ENCODE measurements at places on chromosomes 7 and 10.

DNA sequence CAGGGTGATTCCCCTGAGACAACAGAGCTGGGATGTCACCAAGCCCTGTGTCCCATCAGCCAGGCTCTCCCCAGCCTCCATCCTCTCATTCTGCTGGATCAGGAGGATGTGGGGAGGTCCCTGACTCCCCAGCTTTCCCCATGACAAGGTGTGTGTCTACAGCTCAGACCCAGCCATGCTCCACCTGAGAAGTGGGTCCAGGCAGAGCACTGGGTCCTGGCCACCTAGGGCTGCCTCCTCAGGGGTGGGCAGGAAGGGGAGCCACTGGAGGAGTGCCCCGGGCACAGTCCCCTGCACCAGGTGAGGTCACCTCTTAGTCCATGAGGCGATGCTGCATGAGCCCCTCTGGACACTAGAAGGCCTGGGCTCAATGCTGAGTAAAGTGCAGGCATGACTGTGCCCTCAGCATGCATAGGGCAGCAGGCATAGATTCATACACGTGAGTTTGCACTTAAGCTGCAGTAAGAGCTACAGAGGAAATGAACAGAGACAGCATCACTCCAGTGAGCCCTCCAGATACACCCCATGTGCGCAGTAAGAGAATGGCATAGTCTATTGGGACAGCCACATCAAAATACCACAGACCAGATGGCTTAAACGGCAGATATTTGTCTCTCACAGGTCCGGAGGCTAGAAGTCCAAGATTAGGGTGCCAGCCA lies 48.3 kb downstream of the ALOX5 start:
- no peak for DNase-seq

DNA sequence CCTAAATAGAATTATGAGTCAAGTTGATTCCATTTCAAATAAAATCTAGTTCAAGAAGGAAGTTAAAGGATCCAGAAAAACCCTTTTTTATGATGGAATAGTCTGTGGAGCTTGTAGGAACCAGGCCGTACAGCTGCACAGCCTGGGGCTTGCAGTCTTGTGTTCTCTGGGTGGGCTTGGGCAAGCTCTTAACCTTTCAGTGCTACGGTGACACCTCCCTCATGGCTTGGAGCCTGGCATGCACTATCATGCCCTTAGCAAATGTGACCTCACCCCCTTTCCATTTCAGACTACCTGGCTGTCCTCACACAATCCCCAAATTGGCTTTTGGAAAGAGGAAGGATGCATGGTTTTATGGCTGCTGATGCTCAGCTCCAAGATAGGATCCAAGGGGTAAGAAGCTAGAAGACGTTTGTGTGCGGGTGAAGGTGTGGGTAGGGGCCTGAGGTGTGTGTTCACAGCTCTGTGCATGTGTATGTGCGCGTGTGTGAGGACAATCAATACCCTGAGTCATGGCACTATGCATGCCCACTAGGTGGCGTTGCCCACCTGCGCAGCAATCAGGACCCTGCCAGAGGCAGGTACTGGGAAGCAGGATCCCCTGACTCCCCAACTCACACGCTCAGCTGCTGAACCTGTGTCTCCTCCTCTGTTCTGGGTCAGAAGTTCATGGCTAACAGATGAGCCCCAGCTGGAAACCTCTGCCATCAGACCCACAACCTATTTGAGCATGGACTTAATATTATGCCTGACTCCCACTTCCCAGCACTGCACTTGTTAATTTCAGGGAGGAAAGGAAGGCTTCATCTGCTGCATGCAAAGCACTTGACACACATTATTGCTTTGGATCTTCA lies 113.4 kb downstream of the PTPN20 start:
- peak; percentile 35 for DNase-seq

GRCh38 chr7:81301815-81302214 lies 383.0 kb upstream of the SEMA3C start:
- no peak for DNase-seq

GRCh38 chr10:29966269-29966668 lies 93.1 kb downstream of the JCAD start:
- no peak for DNase-seq

- DNase-seq, result no peak
Observed at GRCh38 chr7:101330011-101330484, 8.4 kb upstream of the IFT22 start.

DNA sequence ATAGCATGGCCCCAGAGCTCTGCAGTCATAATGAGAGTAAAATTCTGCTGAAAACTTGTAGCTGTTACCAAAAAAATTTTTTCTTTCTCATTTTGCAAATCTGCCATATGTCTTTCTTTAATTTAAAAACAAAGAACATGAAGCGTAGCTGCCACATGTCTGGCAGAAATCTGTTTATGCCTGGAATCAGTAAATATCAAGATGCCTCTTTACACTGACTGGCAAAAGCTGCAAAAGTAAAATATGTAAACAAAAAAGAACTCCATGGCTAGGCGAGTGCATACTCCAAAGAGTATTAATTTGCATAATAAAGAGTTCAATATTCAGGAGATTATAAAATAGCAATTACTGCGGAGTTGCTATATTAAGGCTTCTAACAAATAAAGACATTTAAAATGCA lies 130.9 kb upstream of the SP8 start:
- no peak for DNase-seq

GRCh38 chr7:104976966-104977636 lies 36.9 kb upstream of the KMT2E start:
- DNase-seq, result no peak

DNA sequence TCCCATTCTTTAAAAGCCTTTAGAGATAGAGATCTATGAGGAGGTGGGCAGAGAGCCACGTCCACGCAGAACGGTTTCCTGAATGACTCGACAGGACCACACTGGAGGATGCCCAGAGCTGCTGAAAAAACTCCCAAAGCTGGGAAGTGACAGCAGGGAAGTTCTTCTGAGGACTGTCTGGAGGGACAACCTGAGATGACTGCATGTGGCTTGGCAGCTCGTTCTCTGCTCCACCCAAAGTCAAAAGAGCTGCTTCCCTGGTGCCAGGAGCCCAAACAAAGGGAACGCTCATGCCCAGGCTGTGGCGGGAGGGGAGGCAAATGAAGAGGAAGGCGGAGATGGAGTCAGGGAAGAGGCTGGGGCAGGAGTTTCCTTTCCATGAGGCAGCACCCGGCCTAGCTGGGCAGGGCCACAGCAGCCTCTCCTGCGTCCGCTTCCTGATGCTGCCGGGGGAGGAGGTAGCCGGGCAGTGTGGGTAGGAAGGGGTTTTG lies 95.4 kb downstream of the CCDC3 start:
- no peak for DNase-seq

GRCh38 chr7:94997547-94997946 lies 90.2 kb downstream of the PPP1R9A start:
- no peak for DNase-seq

- DNase-seq, result no peak
Observed at GRCh38 chr7:39605087-39605486, 18.3 kb upstream of the RALA start.

DNA sequence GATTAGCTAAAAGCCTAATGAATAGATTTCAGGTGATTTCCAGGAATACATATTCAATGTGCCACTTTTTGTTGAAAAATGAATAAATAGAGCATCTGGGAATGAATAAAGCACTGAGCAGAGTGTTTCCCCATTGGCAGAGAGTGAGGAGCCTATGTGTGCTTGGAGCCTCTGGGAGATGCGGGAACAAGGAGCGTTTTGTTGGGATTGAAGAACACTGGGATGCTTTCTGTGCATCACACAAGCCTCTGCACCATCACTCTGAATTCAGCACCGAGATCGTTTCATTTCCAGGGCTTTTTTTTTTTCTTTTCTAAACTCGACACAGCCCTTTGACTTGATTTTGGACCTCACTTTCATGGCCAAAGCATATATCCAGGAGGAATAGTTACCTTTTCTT lies 111.4 kb downstream of the BAMBI start:
- no peak for DNase-seq

DNA sequence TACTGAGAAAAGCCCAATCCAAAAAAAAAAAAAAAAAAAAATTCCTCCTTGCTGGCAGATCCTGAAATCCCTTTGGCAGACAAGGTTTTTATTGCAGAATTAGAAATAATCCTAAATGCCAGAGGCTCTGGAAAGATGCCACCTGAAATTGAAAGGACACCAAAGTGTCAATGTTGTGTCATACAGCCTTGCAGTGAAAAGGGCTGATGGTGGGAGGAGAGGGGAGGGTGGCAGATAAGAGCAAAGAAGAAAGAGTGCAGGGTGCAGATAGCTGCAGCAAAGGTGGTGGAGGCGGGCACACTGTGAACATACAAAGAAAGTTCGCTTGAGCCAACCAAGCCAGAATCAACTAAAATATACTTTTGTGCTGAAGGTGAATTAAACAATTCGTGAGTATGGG lies 8.2 kb upstream of the OPTN start:
- DNase-seq, result no peak

GRCh38 chr7:94394437-94395140 lies at the start of gene COL1A2:
Gene COL1A2, plus strand, starts transcription at chr7:94394895. Its CDS starts 137 bp downstream, at chr7:94395032.
- no peak for DNase-seq

GRCh38 chr10:18238870-18239485 lies 98.8 kb downstream of the CACNB2 start:
- peak; percentile 67 for DNase-seq

DNA sequence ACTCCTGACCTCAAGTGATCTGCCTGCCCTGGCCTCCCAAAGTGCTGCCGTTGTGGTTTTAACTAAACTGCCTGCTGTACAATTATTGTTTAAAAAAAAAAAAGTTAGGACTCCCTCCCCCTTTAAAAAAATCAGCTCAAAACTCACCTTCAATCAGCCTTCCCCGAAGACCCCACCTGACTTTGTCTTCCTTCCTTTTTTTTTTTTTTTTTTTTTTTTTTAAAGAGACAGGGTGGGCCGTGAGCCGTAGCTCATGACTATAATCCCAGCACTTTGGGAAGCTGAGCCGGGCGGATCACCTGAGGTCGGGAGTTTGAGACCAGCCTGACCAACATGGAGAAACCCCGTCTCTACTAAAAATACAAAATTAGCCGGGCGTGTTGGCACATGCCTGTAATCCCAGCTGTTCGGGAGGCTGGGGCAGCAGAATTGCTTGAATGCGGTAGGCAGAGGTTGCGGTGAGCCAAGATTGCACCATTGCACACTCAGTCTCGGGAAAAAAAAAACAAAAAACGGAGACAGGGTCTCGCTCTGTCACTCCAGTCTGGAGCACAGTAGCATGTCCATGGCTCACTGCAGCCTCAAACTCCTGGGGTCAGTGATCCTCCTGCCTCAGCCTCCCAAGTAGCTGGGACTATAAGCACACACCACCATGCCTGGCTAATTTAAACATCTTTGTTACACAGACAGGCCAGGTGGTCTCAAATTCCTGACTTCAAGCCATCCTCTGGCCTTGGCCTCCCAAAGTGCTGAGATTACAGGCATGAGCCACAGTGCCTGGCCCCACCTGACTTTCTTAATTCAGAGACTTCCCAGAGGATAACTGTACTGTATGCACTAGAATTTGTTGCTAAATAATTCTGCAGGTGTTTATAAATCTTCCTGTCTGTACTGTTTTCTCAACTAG lies 3.2 kb downstream of the FIS1 start:
- no peak for DNase-seq

DNA sequence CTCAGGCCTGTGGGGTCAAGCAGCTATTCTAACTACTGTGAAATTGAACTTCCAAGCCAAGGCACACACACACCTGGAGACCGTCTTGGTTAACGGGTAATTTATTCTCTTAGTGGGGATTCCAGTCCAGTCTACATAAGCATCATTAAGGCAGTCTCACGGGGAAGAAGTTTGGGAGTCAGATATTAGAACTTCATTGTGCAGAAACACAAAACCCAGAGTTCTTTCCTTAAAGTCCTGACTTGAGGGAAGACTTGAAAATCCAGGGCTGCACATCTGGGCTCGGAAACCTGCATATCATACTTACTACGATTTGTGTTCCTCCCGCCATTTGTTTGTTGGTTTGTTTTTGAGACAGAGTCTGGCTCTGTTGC lies 112.0 kb downstream of the PTPRN2 start:
- DNase-seq, result no peak

- no peak for DNase-seq
Observed at GRCh38 chr7:79774150-79774549, 320.7 kb upstream of the MAGI2 start.

DNA sequence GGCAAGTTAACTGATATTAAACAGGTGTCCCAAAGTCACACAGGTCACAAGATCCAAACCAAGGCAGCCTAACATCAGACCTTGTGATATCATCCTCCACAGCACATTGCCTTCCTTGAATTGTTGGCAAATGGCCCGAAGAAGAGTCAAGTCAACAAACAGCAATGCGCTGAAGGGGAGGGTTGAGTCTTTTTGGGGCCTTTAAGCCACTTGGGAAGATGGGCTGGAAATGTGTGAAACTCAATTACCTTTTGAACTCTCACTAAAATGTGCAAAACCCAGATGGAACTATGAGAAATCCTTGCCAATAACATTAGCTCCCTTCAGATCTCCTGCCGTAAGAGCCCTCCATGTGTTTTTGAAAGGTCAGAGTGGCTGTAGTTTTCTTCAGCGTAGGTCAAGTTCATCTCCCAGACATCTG lies 47.9 kb upstream of the STK17A start:
- DNase-seq, result no peak

GRCh38 chr7:92889081-92889480 lies 52.7 kb upstream of the CDK6 start:
- DNase-seq, result no peak

GRCh38 chr7:15938115-15938514 lies 251.6 kb upstream of the MEOX2 start:
- no peak for DNase-seq

GRCh38 chr7:6032641-6033040 lies 1.5 kb downstream of the ANKRD61 start:
- no peak for DNase-seq

GRCh38 chr10:114021717-114022680 lies 21.7 kb upstream of the ADRB1 start:
- no peak for DNase-seq

GRCh38 chr10:114624951-114625780 lies 32.9 kb downstream of the ABLIM1 start:
- no peak for DNase-seq

DNA sequence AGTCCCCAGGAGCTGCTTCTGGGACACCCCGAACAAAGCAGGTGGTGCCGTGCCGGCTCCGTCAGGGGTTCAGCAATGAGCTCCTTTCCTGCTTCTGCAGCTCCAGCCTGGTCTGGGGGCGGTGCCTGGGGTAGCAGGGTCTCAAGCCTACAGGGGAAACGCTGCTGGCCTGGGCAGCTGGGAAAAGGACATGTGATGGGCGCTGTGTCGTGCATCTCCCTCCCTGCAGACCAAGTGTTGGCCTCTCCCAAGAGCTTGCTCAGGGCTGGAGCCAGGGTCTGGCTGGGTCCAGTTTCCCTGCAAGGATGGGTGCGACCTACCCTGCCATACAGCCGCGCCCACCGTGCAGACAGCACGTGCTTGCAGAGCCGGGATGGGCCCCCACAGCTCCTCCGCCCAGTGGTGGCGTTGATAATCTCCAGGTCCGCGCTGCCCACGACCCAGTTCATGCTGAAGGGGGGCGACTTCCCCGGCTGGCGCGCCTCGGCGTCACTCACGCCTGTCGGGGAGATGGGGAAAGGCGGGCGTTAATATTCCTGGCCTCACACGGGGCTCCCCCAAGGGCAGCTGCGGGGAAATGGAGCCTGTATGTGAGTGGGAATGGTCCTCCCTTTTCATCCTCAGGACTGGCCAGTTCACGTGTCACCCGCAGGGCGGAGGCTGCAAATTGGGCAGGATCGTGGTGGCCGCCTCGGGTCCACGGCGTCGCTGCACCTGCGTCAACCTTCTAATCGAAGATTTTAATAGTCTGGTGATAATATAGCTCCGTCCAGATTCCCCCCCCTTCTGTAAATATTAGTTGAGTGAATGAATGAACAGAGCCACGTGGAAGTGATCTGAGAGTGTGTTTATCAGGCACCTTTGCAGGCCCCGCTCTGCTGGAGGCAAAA lies 128.6 kb downstream of the WDR37 start:
- DNase-seq, result no peak
